ENCODE measurements at places on chromosomes 1 and 21.

DNA sequence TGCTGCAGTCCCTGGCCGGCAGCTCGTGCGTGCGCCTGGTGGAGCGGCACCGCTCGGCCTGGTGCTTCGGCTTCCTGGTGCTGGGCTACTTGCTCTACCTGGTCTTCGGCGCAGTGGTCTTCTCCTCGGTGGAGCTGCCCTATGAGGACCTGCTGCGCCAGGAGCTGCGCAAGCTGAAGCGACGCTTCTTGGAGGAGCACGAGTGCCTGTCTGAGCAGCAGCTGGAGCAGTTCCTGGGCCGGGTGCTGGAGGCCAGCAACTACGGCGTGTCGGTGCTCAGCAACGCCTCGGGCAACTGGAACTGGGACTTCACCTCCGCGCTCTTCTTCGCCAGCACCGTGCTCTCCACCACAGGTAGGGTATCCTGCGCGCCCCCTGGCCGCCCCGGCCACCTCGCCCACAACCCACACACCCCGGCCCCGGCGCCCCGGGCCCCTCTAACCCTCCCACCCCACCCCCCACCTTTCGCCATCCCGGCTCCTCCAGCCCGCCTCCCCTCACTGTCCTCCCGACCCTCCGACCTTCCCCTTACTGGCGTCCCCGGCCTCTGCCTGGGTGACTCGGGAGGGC is 352 bp downstream of the KCNK1 start:
- no peak for DNase-seq

DNA sequence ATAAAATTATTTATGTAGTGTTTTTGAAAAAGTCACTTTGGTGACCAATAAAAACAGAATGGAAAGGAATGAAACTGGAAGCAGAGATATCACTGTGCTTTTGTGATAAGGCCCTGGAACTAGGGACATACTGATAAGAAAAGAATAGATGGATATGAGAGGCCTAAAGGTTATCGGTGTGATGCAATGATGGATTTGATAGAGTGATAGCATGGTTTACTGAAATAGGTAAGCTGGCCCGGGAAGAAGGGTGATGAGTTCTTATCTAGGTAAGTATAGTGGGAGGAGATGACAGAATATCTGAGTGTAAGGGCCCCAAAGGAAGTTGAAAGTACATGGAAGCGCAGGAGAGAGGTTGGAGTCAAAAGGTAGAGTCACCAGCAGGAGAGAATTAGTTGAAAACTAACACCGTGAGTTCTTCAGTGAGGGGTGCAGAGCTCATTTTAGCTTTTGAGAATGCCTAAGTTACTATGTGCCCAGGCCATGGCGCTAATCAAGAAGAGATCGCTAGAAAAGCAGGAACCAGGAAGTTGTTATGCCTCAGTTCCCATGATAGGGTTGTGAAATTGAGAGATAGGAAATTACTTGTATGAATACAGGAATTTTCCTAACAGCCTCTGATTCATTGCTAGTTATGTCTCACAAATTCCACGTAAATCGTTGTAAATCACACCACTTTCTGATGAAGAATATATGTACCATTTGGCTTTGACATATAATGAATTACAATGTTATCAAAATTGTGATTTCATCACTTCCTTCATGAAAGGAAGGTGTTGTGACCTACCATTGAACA is 115.3 kb downstream of the PLA2G4A start:
- no peak for DNase-seq

GRCh38 chr1:1259540-1259939 is 13.0 kb upstream of the C1QTNF12 start:
- DNase-seq: no peak

- DNase-seq: no peak
Measured at GRCh38 chr1:233547726-233548125, 66.2 kb upstream of the KCNK1 start.

DNA sequence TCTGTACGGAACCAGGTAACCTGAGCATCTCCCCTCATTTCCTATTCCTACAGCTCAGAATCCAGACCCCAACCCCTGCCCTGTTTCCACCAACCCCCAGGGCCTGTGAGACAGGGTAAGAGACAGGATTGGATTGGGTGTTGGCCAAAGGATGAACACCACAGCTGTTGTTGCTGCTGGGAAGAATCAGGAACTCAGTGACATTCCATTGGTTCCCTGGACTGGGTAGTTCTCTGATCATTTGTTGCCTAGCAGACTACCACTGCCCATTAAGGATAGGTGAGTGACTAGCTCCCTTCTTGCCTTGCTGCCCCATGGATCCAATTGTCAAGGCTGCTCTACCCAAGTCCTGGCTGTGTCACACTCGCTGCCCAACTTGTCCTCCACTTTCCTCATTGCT is 10.0 kb downstream of the NCSTN start:
- DNase-seq: no peak

DNA sequence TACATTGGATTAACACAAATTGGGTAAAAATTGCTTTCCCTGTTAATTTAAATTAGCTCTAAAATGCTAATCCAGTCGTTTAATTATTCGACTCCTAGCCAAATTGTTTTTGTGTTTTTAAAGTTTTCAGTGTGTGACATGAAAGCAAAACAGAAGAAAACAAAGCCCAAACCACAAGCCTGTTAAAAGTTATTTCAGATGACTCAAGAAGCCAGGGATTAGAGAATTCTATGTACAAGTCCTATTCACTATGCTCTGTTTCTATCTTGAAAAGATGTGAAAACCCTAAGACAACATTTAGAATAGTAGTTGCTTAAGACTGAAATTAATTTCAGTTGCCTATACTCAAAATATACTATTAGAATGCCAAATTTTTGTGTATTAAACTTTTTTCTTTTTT is 294.8 kb upstream of the ADAMTS5 start:
- no peak for DNase-seq

DNA sequence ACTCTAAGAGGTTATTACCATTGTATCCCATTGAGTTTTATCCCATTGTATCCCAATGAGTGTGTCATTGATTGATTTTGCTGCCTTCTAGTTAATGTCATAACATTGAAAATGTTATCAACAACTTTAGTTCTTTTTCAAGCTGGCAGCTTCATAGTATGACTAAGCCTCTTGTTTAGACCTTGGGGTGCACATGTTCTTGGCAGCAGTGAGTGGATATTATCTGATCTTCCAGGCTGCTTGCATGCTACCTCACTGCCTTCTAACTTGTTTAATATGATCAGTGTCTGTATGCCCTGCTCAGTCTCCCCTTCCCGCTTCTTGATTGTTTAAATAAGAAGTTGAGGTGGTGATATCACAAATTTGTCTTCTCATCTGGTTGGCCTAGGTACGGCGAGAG is 24.6 kb downstream of the NTPCR start:
- no peak for DNase-seq

- no peak for DNase-seq
Measured at GRCh38 chr1:156150333-156151011, 2.9 kb upstream of the SEMA4A start.

GRCh38 chr1:156772728-156773497 is 5.6 kb downstream of the PRCC start:
- no peak for DNase-seq

DNA sequence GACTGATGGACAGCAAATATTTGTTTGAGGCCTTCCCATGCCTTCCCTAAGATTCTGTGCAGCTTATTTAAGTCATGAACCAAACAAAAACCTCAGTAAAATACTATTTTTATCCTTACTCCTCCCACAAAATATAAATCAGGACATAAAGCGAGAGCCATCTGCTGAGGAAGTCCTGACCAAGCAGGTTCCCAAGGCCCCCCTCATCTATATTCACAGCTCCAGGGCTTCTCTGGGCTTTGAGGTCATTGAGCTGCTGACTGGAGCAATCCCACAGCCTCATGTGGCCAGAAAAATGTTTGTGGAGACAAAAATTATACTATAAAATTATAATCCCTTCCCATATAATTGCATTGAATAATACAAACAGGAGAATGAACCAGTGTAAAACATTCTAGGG is 846.2 kb downstream of the ADGRL2 start:
- no peak for DNase-seq

DNA sequence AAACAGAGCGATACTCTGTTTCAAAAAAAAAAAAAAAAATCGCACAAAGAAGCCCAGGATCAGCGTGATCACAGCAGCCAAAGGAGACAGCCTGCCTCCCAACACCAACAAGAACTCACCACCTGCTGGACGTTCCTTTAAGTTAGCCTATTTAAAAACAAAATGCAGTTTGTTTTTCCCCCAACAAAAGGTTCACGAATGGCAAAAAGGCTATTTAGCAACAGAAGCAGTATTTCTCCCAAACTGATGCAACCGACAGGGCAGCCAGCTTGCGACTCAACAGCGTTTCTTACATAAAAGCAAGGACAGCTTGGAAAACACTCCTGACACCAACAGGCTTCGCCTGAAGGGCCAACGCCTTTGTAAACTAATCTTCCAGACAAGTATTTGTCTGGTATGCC is 6.8 kb downstream of the SSU72 start:
- no peak for DNase-seq

DNA sequence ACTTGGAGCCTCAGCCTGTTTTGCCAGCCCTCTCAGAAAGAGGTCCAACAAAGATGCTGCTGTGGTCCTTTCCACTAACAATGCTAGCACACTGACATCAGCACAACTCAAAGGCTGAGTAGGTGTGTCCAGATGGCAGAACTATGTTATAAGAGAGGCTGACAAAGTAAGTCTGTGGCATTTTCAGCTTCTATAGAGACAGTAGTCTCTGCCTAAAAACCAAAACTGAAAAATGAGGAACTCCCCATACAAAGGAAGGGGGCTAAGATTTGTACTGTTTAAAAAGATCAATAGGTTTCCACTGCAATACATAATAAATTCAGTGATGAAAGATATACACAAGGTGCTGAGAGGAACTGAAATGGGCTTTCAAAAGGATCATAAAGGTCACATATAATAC is 12.3 kb downstream of the ERO1B start:
- no peak for DNase-seq

GRCh38 chr1:203536980-203537455 is 43.1 kb downstream of the OPTC start:
- no peak for DNase-seq

GRCh38 chr1:230208619-230209261 is 141.7 kb downstream of the GALNT2 start:
- DNase-seq: no peak

- DNase-seq: peak; percentile 49
Measured at GRCh38 chr1:177984136-177984525, 14.3 kb upstream of the SEC16B start.

Measured in nucleus accumbens (tissue), 56 donors.